B cell (primary cell): ENCODE measurements at places on chromosomes 4 and X. TPM values are rescaled to one million over a fixed set of nuclear protein-coding genes. Genes with fewer than 3 reads are reported as not detected.

DNA sequence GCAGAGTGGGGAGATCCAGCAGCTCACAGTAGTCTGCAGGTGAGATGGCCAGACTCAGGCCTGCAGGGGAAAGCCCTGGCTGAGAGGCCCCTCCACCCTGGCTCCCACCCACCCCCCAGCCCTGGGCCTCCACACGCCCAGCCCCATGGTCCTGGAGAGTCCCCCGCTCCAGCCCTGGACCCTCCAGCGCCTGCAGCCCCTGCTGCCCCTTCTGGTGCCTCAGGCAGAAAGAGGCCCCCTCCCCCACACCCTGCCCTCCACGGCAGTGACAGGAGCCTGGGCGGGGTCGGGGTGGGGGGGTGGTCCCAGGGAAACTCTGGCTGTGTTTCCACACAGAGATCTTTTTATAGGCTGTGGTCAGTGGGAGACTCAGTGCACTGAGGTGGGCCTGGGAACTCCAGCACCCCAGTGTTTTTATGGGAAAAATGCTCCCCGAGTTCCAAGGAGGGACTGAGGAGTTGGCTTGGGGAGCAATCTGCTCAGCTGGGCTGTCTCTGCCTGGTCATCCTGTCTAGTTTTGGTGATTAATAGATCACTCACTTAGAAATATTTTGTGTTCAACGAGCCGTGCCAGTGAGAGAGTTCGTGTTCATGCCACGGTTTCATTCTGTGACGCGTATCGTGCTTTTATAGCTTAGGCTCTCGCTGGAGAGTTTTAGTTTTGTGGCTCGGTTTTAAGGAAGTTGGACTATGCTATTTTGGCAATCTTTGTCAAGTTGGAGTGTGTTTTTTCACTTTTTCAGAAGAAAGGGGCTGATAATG is 53.1 kb upstream of the HGFAC start:
- peak; percentile 75 for DNase-seq

DNA sequence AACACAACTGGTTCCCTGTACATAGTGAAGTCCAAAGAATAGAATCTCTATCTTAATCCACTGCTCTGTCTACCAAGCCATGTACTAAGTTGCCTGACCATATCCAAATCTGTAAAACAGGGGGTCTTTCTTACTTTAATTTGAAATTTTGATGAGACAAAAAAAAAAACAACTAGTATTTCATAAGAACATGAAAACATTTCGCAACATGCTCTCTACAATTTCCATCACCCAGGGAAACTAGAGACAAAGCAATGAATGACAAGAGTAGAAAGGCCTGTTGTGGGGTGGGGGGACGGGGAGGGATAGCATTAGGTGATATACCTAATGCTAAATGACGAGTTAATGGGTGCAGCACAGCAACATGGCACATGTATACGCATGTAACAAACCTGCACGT is 279.9 kb downstream of the PPP3CA start:
- DNase-seq, result no peak

- DNase-seq, result peak; percentile 40
Observed at GRCh38 chr4:4182835-4183568, 43.7 kb downstream of the OTOP1 start.

GRCh38 chr4:57430726-57431125 is 320.5 kb upstream of the IGFBP7 start:
- DNase-seq, result no peak

DNA sequence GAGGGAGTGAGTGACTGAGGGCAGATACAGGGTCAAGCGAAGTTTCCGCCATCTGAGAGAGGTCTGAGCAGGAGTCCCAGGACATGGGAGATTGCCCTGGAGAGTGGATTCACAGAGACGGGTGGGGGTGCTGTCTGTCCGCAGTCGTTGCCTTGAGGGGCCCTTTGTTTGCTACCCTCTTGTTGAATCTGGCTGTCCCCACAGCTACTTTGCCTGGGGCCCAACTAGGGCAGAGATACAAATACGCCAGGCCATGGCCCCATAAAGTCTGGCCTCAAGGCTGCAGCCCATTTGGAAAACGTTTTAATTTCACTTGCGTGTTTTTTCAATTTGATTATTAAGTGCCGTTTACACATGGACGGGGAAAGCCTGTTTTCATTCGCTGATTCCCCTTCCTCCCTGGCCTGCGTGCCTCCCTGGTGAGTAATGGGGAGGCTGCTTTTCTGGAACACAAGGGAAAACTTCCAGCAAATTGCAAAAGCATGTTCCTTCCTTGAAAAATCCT is 134.4 kb downstream of the SMIM20 start:
- DNase-seq, result no peak

- no peak for DNase-seq
Observed at GRCh38 chrX:130981836-130982235, 76.3 kb upstream of the ARHGAP36 start.

DNA sequence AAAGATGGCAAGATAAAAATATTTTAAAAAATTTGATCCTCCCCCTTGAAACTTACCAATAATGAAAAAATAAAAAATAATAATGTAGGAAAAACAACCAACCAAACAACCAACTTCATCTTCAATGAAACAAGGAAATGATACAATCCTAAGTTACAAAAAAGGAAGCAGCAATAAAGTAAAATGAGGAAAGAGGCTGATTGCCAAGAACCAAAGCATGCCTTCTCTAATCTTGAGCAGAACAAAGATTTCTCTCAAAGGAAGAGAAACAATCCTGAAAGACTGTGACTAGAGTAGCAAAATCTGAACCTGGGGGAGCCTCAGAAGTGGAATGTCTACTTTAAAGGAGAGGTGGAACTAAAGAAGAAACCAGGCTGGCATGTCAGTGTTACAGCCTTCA is 10.9 kb upstream of the WDFY3 start:
- no peak for DNase-seq

DNA sequence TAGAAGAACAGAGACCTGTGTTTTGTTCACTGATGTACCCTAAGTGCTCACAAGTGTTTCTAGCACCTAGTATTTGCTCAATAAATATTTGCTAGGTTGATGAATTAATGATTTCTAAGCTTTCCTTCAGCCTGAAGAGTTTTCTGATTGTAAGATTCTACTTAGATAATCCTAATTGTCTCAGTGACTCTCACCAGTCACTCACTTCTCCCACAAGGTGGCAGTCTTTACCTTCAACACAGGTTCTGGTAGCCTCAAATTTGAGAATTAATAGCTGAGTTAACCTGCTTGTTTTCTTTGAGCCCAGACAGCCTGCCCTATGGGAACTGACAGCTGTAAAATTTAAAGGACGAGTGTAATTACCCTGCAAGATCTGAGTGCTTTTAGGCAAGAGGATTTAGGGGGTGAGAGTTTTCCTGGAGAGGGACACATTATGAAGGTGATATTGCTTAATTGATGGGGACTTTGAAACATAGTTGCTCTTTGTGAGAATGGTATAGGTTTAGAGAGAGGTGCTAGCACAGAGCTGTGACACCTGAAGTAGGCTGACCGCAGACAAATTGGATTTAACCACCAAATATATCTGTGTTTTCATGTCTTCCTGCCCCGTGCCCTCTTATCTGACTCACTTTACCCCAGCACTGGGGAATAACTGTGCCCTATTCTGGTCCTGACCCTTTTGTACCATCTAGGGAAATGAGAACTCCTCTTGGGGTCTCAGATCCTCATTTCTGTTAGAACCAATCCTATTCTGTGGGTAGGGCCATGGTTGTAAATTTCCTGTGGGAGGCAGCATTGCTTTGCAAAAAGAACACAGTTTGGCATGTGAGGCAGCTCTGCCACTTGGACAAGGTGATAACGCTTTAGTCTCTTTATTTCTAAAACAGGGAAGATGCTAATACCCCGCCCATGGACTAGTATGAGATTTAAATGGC is 27.7 kb downstream of the CD38 start:
- peak; percentile 62 for DNase-seq

GRCh38 chr4:150038335-150039076 is 39.7 kb upstream of the DCLK2 start:
- peak; percentile 77 for DNase-seq

DNA sequence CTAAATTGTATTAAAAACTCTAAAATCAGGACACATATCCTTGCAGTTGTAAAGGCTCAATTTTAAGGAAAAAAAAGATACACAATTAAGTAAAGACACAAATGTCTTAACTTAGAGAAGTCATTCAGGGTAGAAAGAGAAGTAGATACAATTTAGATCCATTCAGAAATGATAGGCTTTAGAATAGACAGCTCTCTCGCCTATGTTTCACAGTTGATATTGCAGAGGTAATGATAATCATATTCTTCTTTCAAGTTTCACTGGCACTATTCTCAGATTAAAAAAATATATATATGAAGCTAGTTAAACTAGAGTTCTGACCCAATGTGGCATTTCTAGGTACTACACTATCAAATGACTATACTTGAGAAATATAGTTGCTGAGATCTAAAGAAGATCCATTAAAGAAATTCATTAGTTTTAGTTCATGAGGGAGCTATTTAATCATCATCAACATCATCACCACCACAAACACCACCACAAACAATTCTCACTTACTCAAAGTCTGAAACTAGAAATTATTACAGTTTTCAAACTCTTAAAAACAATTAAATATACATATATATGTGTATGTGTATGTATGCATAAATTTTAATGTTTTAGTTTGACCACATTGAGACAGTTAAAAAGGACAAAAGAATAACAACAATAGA is 93.1 kb downstream of the ANTXR2 start:
- DNase-seq, result no peak

DNA sequence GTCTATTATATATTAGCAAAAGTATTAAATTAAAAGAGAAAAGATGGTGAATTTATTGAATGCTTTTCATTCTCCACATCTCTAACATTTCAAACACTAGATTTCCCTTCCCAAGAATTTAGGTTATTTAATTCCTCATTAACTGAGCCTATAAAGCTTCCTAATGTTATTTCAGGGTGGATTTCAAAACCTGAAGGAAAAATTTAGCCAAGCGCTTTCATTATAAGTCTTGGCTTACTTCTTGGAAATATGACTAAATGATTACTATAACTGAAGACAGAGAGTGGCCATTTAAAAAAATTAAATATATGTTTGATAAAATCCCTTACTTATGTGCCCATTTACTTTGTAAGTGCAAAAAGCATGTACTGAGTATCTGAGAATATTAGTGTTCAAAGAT is 141.8 kb upstream of the ARSJ start:
- DNase-seq, result no peak

DNA sequence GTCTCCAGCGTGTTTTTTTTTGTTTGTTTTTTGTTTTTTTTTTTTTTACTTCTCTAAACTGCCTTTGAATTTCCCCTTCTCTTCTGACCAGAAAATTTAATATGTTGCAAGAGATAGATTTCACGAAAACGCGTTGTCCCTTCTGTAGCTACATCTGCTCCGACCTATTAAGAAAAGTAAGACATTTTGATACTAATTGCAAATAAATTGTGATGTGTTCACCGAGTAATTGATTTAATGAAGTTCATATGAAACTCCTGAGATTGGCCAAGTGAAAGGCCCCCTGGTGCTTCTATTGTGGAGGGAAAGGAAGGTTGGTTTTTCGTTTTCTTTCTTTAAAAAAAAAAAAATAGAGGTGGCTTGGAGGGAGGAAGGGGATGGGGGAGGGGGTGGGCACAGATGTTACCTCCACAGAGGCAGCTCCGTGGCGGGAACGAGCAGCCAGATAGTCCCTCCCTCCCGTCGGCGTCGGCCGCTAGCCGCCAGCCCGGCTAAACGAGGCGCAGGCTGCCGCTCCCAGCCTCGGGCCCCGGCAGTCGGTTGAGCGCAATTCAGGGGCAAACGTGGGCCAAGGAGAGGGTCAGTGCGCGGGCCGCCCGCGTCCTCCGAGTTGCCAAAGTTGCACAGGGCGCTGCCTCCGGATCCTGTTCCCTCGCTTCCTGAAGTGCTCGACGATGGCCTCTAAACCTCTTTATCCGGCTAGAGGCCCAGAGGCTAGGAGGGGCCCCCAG is 139.1 kb upstream of the ZIC3 start:
- DNase-seq, result no peak

S100G gene
- not detected in 2 replicates for polyA plus RNA-seq

GRCh38 chr4:53840643-53841042 is 223.8 kb downstream of the CHIC2 start:
- DNase-seq, result no peak
